ENCODE measurements at places on chromosomes 4 and X.

- no peak overlapping the region for H3K27ac ChIP-seq
- H3K4me3 ChIP-seq = no peak overlapping the region
- no peaks in the 10 kb centered on the region for H3K27me3 ChIP-seq
- no peak for DNase-seq
Measured at GRCh38 chr4:44425614-44426208, 22.9 kb downstream of the KCTD8 start.

DNA sequence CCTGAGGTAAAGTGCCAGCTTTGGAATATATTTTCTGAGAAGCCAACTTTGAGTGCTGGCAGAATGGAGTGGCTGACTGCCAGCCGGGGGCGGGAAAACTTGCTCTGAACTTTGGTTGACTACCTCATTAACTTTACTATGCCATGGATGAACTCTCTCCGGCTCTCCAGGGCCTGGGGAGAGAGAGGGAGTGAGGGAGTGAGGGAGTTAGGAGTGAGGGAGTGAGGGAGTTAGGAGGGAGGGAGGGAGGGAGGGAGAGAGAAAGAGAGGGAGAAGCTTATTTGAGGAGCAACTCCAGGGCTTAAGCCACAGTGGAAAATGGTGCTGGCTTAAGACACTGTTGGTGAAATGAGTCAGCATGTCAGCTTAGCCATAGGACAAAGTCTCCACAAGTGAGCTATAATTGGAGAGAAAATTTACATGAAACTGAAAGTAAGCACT is 280.9 kb upstream of the RPS6KA3 start:
- DNase-seq = no peak
- no peak overlapping the region for H3K27ac ChIP-seq
- H3K4me1 ChIP-seq = peaks cover 2% of the 10 kb centered on the region

- no peak overlapping the region for H3K27ac ChIP-seq
- H3K4me1 ChIP-seq = peaks cover 2% of the 10 kb centered on the region
- H3K36me3 ChIP-seq = no peaks in the 10 kb centered on the region
- no peaks in the 10 kb centered on the region for H3K27me3 ChIP-seq
- no peak for DNase-seq
Measured at GRCh38 chr4:104728380-104729122, 233.9 kb upstream of the CXXC4 start.

DNA sequence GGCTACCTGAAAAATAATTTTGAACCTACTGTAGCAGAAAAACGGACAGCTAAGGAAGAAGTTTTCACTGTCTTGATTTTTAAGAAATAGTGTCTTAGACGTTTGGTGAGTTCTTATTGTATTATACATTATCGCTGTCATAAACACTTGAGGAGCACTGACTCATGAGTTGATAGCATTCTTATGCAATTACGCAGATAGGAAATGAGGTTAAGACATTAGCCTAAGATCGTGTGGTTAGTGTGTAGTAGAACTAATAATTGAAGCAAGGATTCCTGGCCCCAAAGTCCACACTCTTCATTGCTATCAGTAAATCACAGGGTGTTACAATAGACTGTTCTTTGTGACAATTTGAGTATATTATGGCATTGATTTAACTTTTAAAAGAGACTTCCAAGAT is 238.1 kb downstream of the ARAP2 start:
- no peak overlapping the region for H3K4me3 ChIP-seq
- DNase-seq = no peak
- H3K4me1 ChIP-seq = no peaks in the 10 kb centered on the region
- H3K27me3 ChIP-seq = no peaks in the 10 kb centered on the region

DNA sequence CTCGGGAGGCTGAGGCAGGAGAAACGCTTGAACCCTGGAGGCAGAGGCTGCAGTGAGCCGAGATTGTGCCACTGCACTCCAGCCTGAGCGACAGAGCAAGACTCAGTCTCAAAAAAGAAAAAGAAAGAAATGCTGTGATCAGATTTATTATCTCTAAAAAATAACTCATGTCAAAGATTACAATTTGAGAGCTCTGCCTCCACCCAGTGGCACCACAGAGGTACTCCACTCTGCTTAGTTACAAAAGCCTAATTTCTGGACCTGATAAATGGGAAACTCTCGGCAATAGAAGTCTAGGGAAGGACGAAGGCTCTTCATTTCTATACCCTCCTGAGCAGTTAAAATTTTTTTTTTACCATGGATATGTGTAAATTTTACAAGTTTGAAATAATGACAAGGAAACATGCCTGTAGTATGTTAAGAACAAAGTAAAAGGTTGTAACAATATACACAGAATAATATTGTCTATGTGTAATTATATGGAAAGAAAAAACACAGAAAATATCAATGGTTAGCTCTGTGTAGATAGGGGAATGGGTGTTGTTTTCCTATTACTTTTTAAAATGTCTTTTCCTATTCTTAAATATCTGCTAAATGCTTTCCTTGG is 149.8 kb downstream of the STIM2 start:
- peaks cover 9% of the 10 kb centered on the region for H3K4me1 ChIP-seq
- H3K27me3 ChIP-seq = no peaks in the 10 kb centered on the region
- peak; percentile 26 for DNase-seq
- peaks cover 22% of the 10 kb centered on the region for H3K36me3 ChIP-seq
- no peak overlapping the region for H3K4me3 ChIP-seq

GRCh38 chr4:42566835-42567234 is 90.1 kb downstream of the ATP8A1 start:
- DNase-seq = no peak
- peaks cover 6% of the 10 kb centered on the region for H3K36me3 ChIP-seq
- no peak overlapping the region for H3K27ac ChIP-seq
- no peaks in the 10 kb centered on the region for H3K27me3 ChIP-seq

DNA sequence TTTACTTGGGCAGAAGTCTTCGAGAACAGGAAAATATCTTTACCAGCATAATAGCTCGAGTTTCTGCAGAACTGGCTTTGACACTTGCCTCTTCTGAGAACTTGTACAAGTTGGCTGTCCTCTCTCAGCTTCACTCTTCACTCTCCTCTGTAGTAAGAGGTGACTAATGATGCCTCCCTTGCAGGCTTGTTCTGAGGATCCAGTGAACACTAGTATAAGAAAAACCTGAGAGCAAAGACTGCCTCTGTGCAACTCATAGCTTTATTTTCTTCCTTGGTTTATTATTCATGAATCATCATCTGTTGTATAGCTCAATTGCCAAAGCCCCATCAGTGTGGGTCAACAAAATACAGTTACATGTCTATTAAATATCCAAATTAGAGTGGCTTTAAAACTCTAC is 266.7 kb upstream of the CLNK start:
- H3K4me1 ChIP-seq = peaks cover 13% of the 10 kb centered on the region
- no peak for DNase-seq
- peaks cover 30% of the 10 kb centered on the region for H3K27me3 ChIP-seq
- no peak overlapping the region for H3K27ac ChIP-seq
- H3K36me3 ChIP-seq = no peaks in the 10 kb centered on the region

DNA sequence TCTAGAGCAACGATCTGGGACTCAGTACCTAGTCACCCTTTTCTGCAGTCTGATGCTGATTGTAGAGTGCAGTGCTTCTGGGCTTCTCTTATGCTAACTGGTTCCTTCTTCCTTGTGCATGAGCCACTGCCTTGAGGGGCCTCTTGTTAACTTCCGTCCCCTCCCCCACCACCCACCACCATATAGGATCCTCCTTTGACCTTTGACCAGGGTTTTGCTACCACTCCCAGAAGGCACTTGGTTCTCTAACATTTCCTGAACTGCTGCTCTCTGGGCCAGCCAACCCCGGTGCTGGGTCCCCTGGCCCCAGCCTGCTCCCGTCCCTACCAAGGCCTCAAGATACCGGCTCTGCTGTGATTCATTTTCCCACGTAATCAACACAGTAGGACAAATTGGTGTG is 104.6 kb upstream of the KLF3 start:
- no peak for DNase-seq
- H3K27ac ChIP-seq = no peak overlapping the region
- peaks cover 42% of the 10 kb centered on the region for H3K27me3 ChIP-seq
- no peak overlapping the region for H3K4me3 ChIP-seq
- peaks cover 12% of the 10 kb centered on the region for H3K4me1 ChIP-seq
- H3K36me3 ChIP-seq = no peaks in the 10 kb centered on the region

GRCh38 chr4:80294206-80294605 is 27.7 kb downstream of the FGF5 start:
- no peak overlapping the region for H3K27ac ChIP-seq
- H3K27me3 ChIP-seq = peaks cover 3% of the 10 kb centered on the region
- H3K4me3 ChIP-seq = no peak overlapping the region
- no peaks in the 10 kb centered on the region for H3K36me3 ChIP-seq

- no peak for DNase-seq
- H3K36me3 ChIP-seq = no peaks in the 10 kb centered on the region
- no peak overlapping the region for H3K4me3 ChIP-seq
- peaks cover 5% of the 10 kb centered on the region for H3K4me1 ChIP-seq
- no peak overlapping the region for H3K27ac ChIP-seq
- H3K27me3 ChIP-seq = no peaks in the 10 kb centered on the region
Measured at GRCh38 chrX:132676561-132677186, 187.8 kb upstream of the MBNL3 start.

DNA sequence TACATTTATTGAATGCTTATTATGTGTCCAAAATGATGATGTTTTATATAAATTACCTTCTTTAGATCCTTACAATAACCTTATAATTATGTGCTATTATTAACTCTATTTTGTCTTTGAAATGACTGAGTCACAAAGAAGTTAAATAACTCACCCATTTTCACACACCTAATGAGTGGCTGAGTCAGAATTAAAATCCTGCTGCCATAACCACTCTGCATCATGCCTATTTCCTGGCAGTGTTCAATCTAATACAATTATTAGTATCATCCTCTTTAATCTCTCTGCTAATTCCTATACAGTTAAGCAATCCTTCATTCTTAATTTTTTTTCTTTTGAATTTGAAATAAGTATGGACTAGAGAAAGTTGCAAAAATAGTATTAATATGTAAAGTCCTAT is 342.9 kb downstream of the CFAP299 start:
- H3K4me3 ChIP-seq = no peak overlapping the region
- H3K36me3 ChIP-seq = no peaks in the 10 kb centered on the region
- H3K27me3 ChIP-seq = no peaks in the 10 kb centered on the region
- H3K27ac ChIP-seq = no peak overlapping the region
- DNase-seq = no peak
- H3K4me1 ChIP-seq = no peaks in the 10 kb centered on the region

DNA sequence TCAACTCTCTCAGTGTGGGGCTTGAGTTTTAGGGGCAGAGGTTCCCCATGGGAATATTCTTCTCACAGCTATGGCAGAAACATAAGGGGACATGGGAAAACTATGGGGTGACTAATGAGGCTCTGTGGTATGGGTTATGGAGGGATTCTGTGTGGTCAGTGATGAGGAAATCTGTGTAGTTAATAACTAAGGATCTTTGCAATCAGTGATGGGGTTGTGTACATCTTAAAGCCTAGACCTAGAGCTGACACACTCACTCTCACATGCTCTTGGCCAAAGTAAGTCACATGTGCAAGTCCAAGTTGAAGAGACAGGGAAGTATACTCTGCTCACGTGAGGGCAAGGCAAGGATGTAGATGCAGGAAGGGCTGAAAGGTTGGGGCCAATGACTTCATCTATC is 86.4 kb upstream of the UXT start:
- DNase-seq = no peak
- H3K36me3 ChIP-seq = no peaks in the 10 kb centered on the region
- no peaks in the 10 kb centered on the region for H3K27me3 ChIP-seq
- no peak overlapping the region for H3K4me3 ChIP-seq

DNA sequence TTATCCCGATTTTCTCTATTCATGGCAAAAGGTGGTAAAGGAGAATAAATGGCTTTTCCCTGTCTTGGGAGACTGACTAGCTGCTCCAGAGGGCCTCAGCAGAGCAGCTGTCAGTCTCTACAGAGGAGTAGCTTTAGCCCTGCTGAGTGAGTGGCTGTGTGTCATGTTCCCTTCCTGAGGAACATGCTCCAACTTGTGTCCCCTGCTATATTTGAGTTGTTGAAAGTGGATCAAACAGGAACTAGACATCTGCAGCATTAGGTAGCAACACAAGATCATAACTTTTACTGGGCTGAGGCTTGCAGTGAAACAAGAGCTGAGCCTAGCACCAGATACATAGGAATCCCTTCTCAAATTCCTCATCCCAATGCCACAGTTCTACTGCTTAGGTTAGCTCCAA is 26.7 kb upstream of the PLAC1 start:
- no peaks in the 10 kb centered on the region for H3K36me3 ChIP-seq

- DNase-seq = no peak
- no peaks in the 10 kb centered on the region for H3K4me1 ChIP-seq
- H3K27ac ChIP-seq = no peak overlapping the region
- H3K4me3 ChIP-seq = no peak overlapping the region
- H3K36me3 ChIP-seq = no peaks in the 10 kb centered on the region
- peaks cover 6% of the 10 kb centered on the region for H3K27me3 ChIP-seq
Measured at GRCh38 chrX:9980927-9981326, 13.8 kb downstream of the CLDN34 start.

DNA sequence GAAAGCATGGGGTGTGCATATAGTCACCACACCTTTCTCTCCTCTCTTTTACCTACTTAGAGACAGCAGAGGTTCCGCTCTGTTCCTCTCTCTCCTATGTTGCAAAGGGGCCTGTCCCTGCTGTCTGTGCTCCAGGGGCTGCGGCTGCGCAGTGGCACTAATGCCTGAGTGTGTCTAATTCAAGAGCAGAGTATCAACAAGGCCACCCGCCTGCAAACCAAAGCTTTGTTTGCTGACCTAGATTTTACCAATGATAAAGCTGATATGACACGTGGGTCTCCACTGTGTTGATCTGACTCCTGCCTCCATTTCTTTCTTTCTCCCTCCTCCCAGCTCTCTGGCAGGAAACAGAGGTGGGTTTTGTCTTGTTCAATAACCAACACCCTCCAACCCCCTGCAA is 74.9 kb downstream of the NSG1 start:
- H3K36me3 ChIP-seq = peaks cover 28% of the 10 kb centered on the region
- H3K27ac ChIP-seq = no peak overlapping the region
- no peak for DNase-seq
- H3K4me3 ChIP-seq = no peak overlapping the region

DNA sequence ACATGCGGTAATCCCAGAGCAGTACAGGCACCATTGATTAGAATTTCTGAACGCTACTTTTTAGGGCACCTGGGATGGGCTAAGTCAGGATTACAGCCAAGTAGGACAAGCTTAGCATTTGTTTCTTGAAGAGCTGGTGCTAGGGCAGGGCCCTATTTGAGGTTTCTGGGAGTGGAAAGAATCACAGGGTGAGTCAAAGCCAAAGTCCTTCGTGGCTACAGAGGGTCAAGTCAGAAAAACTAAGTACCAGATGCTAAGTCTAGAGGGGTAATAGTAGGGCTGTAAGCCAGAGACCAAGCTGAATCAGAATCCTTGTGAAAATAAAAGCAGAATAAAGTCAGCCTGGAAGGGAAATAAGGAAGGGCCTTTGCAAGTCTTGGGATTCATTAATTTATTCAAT is 448.6 kb downstream of the ZIC3 start:
- DNase-seq = no peak
- H3K36me3 ChIP-seq = no peaks in the 10 kb centered on the region

DNA sequence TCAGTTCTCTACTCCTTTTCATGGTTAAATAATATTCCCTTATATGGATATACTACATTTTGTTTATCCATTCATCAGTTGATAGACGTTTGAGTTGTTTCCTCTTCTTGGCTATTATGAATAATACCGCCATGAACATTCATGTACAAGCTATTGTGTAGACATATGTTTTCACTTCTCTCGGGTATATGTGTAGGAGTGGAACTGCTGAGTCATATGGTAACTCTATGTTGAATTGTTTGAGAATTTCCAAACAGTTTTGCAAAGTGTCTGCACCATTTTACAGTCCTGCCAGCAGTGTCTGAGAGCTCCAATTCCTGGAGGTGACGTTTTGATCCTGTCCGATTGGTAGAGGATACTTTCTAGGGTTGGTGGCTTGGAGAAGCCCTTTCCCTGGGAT is 23.6 kb downstream of the PLAC1 start:
- H3K36me3 ChIP-seq = no peaks in the 10 kb centered on the region
- no peak overlapping the region for H3K27ac ChIP-seq
- H3K27me3 ChIP-seq = no peaks in the 10 kb centered on the region
- DNase-seq = no peak
- H3K4me3 ChIP-seq = no peak overlapping the region

All from activated T-helper 2 cell treated with anti-CD3 and anti-CD28 coated beads, Interferon-gamma antibody, Interleukin-2, Interleukin-4, amounts not matched to agents 10 μg/mL and 5 μg/mL and 100 μg/mL, durations not matched to agents 14 hours and 24 hours and 36 hours (primary cell).